GDM1 (cell line): ENCODE measurements at places on chromosomes 1 and 21.

DNA sequence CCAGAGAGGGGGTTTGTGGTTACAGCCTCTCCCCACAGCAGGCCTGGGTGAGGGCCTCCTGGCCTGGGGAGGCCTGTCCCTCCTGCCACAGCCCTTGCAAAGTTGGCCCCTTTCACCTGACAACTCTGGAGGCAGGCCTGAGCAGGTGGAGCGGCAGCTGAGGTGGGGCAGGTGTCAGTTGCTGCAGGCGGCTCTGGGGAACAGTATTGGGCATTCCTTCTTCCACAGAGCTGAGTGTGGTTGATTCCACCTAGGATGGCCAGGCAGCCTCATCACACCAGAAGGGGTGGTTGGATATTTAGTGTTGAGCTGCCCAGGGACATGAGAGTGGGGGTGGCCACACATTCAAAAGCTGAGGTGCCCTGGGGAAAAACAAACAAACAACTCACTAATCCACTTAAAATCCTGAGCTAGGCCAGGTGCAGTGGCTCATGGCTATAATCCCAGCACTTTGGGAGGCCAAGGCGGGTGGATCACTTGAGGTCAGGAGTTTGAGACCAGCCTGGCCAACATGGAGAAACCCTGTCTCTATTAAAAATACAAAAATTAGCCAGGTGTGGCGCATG, 31.1 kb downstream of the PIGP start:
- DNase-seq = no peak

DNA sequence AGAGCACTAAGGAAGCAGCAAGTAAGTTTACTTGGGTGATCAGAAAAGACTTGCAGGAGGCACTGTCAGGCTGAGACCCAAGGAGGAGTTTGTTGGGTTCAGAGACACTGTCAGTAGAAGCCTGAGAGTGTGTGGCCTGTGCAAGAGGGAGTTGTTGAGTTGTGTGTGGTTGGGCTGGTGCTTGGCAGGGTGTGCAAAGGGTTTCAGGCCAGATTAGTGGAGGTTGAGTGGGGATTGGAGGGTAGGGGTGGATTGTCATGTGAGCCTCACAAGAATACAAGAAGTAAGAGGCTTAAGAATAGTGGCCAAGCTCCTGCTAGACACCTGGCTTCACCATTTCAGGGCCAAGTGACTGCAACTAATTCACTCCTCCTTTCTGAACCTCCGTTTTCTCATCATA, 8.9 kb upstream of the KIF21B start:
- no peak for DNase-seq

- DNase-seq = no peak
Observed at GRCh38 chr1:192927496-192927895, 118.7 kb downstream of the RGS2 start.

DNA sequence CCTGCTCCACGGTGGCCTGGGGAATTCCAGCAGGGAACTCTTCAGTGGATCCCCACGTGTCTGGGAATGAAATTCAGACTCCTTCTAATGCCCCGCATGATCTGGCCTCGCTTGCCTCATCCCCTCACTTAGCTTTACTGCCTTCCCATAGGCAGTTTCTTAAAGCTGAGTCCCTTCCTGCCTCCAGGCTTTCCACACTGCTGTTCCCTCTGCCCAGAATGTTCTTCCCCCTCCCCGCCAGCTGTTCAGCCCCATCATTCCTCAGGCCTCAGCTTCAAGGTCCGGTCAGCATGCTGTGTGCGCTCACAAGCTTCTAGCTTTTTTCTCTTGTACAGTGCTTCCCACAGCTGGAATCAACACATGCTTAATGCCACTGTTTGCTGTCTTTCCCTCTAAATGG, 54.9 kb upstream of the WASF2 start:
- DNase-seq = no peak

DNA sequence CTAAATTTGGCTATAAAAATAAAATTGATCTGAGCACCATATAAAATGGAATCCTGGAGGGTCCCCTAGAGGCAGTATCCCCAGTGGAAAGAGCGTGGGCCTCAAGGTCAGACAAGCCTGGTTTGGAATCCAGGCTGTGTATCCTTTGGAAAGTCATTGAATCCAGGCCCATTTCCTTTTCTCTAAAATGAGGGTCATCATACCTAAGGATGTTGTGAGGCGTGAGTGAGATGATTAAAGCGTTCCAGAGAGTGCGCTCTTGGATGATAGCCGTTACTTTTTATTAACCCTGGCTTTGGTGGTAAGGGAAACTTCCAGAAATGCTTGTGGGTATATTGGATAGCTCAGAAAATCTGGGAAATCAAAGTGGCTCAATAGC, 683 bp upstream of the ZNF436 start:
- DNase-seq = no peak

DNA sequence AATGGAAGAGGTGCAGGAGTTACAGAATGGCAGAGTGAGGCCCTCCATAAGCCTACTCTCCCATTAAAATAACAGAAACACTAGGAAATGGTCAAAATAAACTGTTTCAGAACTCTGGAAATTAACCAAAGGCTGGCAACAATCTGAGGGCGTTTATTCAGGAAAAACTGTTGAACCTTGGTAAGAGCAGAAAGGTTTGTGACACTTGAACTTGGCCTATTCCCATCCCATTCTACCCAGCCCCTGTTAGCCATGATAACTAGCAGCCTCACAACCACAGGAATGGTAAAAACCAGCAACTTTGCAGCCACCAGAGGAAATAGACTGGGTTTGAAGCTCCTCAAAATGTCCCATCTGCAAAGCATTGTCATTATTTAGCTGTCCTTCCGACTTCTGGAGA, 256.8 kb downstream of the RHOU start:
- DNase-seq = no peak

- DNase-seq = no peak
Observed at GRCh38 chr1:201461645-201462441, 7.1 kb downstream of the PHLDA3 start.

DNA sequence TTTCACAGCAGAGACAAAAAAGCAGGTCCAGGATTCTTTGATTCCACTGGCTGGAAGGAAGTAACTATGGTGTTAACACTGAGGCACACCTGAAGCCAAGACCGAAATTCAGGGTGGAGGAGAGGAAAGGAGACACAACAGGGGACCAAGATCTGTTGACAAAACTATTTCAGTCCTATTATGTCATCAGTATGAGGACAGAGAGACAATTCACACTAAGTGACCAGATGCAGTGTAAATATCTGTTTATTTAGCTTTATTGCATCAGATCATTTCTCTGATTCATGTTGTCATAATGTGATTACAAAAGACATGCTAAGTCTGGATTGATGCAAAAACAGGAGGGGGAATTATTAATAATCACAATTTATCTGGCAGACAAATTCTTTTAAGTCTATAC, 118.8 kb downstream of the SIPA1L2 start:
- no peak for DNase-seq

- peak; percentile 16 for DNase-seq
Observed at GRCh38 chr1:53585129-53585528, 125.9 kb downstream of the DMRTB1 start.

- DNase-seq = no peak
Observed at GRCh38 chr21:34878501-34878900, 170.6 kb downstream of the RUNX1 start.

- DNase-seq = no peak
Observed at GRCh38 chr1:214467078-214467585, 84.3 kb downstream of the PTPN14 start.

DNA sequence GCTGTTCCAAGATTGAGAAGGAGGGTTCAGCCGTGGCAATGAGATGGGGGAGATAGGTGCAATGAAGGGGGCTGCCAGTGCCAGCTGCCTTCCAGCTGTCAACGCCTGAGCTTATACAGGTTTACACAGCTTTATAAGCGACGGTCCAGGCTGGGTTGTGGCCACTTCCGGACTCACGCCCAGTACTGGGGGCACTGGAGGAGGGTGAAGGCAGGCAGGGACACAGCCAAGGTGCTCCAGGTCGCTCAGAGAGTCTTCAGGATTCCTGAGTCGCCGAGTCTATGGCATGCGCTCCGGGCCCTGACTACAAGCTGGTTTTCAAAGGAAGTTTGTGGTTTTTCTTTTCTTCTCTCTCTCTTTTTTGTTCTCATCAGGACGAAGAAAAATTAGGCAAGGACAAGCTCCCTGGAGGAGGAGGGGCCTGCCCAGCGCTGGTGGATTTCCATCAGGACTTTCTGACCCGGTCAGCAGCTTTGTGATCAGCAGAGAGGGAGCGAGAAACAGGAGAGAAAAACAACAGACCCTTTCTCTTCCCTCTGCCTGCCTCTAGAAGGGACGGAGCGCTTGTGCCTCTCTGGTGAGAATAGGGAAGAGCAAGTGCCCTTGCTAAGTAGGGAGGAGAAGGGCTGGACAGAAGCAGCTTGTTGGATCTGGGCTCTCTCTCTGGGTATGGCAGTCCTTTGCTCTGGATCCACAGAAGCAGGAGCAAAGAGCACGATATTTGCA, at the start of gene MINDY1:
TSS of gene MINDY1 (minus strand) at position 576 of the 726 bp plus-strand sequence. CDS start 4,285 bp downstream, outside the sequence.
- peak; percentile 78 for DNase-seq

GRCh38 chr1:244210884-244211558, 159.9 kb downstream of the ZBTB18 start:
- DNase-seq = no peak

DNA sequence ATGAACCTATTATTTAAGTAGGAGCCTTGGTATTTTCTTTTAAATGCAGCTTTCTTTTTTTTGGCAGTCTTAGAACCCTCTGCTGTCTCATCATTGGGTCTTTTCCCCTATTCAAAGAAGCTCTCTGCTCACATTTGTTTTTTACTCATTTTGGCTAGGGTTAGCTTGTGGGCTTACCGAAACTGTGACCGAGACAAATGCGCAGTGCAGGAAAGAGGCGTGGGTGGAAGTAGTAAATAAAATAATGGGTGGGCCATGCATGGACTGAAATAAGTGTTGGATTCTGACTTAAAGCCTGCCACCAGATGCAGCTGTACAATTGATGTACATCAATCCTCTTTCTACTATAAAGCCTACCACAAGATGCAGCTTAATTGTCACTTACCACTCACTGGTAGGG, 14.7 kb downstream of the XPR1 start:
- DNase-seq = no peak

DNA sequence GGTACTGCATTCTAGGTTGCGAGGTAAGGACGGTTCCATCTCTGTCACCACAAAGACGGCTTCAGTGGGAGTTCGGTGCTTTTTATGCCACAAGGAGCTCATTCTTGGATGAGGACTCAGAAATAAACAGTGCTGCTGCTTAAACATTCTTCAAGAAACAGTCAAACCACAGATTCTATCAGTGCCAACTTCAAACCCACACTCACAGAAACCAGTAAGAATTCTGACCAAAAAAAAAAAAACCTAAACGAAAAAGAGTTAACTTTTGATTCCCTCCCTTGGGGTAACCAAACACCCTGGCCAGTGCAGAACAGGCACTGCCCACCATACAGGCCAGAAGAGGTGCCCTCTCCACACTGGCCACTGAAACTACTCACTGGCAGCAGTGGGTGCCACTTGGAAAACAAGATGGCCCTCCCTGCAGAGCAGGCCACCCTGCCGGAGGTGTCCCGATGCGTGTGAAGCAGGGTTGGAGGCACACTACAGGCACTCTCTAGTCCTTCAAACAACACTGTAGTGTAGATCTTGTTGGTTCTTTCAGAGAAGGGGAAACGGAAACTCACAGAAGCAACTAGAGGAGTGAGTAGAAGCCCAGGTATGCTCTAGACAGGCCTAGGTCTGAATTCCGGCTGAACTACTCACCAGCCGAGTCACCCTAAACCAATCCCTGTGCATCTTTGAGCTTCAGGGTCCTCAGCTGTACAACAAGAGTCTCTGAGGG, 87.3 kb upstream of the TLR5 start:
- DNase-seq = no peak

DNA sequence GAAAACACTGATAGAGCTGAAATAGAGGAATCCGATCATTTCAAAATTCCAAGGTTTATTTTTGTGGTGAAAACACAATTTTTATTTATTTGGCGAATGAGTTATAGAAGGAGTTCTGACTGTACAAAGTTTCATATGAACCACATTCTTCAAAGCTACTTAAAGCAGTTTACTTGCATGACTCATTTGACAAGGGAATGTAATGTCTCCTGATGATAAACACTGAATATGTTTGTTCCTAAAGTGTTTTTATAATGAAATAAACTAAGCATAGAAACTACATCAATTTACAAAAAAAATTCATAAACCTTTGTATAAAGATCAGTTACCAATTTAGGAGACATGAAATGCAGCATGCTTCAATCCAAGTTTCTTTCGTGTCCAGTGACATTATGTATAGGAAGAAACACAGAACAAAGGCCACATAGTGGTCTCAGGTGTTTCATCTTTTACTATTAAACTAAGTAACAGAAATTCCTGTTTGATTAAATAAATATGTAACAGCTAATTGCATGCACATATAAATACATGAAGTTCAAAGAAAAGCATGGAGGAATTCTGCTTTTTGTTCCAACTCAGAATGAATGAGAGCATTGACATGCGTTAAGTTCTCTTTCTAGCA, 2.5 kb downstream of the PRKACB start:
- no peak for DNase-seq

DNA sequence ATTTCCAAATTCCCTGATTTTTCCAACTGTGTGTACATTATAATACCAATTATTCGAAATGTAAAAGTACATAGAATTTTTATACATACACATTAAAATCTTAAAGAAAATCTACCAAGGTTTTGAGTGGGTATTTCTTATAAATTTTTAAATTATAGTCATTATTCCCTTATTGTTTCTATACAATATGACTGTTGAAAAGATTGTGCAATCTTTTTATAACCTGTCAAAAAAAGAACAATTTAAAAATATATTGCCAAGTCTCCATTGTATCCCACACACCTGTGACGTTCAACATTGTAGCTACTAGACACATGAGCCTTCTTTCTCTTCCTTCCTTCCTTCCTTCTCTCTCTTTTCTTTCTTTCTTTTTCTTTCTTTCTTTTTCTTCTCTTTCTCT, 473.2 kb upstream of the CHRM3 start:
- no peak for DNase-seq

DNA sequence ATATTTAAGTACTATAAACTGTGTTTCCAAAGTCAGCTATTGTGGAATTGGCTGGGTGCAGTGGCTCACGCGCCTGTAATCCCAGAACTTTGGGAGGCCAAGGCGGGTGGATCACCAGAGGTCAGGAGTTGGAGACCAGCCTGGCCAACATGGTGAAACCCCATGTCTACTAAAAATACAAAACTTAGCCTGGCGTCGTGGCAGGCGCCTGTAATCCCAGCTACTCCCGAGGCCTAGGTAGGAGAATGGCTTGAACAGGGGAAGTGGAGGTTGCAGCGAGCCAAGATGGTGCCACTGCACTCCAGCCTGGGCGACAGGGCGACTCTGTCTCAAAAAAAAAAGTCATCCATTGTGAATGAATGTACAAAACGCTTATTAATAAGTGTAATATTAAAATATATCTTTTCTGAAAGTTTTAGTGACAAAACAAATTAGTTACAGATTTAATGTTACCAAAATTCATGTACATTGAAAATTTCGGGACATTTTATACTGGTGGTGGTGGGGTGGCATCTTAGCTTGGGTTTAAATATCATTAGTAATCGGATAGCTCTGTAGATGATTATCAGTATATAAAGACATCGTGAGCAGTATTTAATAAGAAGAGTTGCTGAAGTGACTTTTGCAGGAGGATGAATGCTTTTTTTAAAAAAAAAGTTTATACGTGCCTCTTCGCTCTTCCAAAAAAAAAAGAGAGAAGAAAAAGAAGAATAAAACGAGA, 503 bp upstream of the SRSF11 start:
- DNase-seq = no peak

- DNase-seq = no peak
Observed at GRCh38 chr1:980602-981395, 1.1 kb downstream of the PERM1 start.

GRCh38 chr1:4603295-4604110, 50.9 kb upstream of the AJAP1 start:
- peak; percentile 82 for DNase-seq

GRCh38 chr1:4928186-4928585, 273.8 kb downstream of the AJAP1 start:
- DNase-seq = no peak

- DNase-seq = no peak
Observed at GRCh38 chr1:203584035-203584434, 42.6 kb upstream of the ATP2B4 start.
